ENCODE measurements at places on chromosomes 11 and 22.

DNA sequence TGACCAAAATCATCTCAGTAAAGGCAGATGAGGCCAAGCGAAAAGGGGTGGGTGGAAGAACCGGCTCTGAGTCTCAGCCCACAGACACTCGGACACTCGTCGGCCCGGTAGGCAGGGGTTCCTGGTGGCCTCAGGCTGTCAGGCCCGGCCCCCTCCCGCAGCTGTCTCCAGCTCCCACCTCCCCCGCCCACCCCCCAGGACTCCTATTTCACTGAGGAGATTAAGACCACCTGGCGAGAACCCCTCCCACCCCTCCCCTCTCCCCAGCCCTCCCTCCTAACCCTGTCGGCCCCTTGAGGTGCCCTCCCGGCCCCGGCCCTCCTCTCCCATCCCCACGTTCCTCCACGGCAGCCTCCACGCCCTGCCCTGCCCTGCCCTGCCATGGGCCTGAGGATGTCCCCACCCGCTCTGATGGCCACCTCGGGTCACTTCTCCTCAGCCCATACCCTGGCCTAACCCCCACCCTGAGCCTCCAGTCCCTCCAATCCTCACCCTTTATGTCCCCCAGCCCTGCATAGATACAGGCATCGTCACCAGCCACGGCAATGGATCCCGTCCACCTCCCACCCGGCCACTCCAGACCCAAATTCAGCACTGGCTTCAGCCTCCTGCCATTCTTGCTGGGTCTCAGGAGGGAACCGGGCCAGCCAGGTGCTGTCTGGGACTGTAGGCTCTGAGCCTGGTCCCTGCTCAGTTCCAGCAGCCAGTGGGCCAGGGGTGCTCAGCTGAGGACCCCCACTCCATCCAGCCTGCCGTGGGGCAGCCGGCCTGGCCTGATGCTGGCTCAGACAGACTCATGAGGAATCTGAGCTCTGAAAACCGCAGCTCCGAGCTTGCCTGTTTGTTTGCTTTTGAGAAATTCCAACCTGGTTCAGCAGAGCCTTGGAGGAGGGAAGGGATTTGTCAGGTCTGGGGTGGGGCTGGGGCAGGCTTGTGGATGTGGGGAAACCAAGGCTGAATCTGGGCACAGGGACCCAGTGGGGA lies 9.8 kb upstream of the TBX1 start:
- DNase-seq = no peak

GRCh38 chr22:35993048-35993714 lies 35.4 kb downstream of the RBFOX2 start:
- DNase-seq = no peak

GRCh38 chr22:46681010-46681409 lies 57.0 kb downstream of the CERK start:
- no peak for DNase-seq

DNA sequence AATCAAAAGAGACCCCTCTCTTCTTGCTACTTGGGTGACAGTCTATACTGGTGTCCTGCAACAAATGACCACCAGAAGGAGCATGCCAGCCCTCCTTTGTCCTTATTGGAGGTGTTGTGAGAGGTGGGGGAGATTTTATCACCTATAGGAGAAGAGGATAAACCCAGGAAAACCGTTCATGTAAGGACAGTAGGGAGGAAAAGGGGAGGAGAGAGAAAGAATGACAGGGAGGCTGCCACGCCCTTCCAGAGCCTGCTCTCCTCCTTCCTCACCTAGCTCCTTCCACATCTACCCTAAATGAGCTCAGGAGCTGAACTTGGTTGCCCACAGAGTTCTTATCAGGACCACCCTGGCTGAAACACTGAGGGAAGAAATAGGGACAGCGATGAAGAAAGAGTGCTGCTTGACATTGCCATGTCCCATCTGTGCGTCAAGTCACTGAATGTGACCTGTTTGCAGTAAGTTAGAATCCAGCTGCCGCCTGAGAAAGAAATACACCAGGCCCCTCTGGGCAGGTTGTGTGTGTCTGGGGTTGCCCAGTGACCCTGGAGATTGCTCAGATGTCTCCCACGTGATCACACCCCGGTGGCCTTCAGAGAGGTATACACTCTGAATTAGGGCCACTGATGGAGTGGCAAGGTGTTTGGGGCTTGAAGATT lies 40.4 kb upstream of the ETS1 start:
- DNase-seq = no peak

GRCh38 chr22:22523494-22523893 lies 3.4 kb upstream of the ZNF280A start:
- DNase-seq = no peak

- DNase-seq = no peak
Measured at GRCh38 chr11:99683933-99684332, 663.2 kb downstream of the CNTN5 start.

- DNase-seq = no peak
Measured at GRCh38 chr22:36806835-36807234, 10.0 kb downstream of the PVALB start.

- no peak for DNase-seq
Measured at GRCh38 chr11:63944987-63945386, 6.2 kb downstream of the NAA40 start.

Data from stimulated activated effector memory CD8-positive, alpha-beta T cell treated with anti-CD3 and anti-CD28 coated beads, Interleukin-12 subunit alpha, Interleukin-12 subunit beta, amount 100 ng/mL, for 72 hours (primary cell).